ENCODE measurements at places on chromosomes 5 and 9. TPM values are rescaled to one million over a fixed set of nuclear protein-coding genes. Genes with fewer than 3 reads are reported as not detected.

Gene NXNL2
- 8.8 TPM for total RNA-seq

Gene RANBP17
- total RNA-seq: 4.1 TPM

Gene LPAR1
- 68.0 TPM for total RNA-seq

Gene SLIT3
- total RNA-seq: 4.3 TPM

Gene SREK1IP1
- total RNA-seq: 24.5 TPM

Gene C9
- 0.09 TPM for total RNA-seq

Gene TAF11L10
- total RNA-seq: not detected

Gene ZFR
- 87.4 TPM for total RNA-seq

Gene OSTF1
- total RNA-seq: 66.4 TPM

Gene DRD1
- not detected for total RNA-seq

Gene PCDHAC2
- not detected for total RNA-seq

DNA sequence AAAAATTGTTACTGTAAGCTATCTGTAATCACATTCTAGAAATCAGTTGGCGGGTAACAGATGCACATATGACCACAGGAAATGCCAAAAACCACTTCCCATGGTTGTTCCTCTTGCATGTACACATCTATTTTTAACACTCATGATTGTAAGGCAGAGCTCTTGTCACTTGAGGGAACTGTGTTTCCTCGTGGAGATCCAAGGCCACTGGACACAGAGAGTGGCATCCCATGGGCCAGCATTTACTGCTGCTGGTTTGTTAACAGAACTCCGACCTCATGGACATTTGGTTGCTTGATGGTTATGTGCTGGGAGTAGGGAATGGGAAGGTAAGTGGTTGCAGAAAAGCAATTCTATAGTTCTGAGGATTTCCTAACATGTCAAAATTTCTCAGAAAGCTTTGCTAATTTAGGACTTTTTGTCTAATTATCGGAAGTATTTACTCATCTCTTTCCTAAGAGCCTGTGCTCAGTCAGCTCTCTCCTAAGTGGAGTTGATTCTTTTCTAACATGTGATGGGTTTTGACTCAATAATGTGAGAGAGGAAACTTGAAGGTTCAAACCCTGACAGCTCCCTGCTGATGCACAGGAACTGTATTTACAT lies 202.0 kb upstream of the NR3C1 start:
- DNase-seq: no peak

GRCh38 chr5:123119334-123119986 lies 30.4 kb downstream of the PRDM6 start:
- peak; percentile 28 for DNase-seq

DNA sequence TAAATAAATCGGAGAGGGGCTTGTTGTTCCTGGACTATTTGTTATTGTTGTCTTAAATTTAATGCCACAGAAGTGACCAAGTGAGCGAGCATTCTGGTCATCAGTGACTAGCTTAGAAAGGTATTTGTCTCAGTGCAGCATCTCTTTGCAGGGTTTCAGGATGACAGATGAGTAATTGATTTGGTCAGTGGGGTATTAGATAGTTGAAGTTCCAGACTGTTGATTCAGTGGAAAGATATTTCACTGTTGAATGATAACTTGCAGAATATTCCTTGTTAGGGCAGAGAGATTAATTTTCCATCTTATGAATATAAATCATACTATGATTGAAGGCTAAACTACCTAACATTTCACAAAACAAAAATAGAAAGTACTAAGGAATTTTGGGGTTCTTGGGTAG lies 122.4 kb downstream of the TRIO start:
- peak; percentile 91 for DNase-seq

DNA sequence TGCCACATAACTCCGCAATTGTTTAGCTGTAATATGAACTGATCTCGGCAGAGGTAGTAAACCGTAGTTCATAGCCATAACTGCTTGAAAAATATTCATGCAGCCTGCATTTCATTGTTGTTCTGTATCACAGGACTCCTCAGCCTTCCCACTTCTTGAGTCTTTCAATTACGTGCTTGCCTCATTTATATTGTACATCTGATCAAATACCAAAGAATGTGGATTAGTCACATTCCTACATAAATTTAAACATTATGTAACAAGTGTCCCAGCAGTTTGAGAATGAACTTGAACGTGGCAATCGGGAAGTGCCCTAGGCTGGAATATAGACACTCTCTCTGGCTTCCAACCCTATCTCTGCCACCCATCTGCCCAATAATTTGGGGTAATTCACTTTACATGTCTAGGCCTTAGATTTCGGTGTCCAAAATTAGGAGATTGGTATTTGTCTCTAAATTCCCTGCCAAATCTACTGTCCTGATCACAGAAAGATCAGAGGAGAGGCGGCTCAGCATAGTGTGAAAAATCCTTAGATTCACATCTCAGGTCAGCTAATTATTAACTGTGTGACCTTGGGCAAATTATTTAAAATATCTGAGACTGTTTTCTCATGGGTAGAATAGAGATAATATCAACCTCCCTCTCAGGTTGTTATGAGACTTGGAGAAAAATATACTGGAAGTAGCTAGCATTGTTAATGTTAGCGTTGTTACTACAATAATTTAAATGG lies 215.1 kb upstream of the RFX3 start:
- DNase-seq: peak; percentile 11

DNA sequence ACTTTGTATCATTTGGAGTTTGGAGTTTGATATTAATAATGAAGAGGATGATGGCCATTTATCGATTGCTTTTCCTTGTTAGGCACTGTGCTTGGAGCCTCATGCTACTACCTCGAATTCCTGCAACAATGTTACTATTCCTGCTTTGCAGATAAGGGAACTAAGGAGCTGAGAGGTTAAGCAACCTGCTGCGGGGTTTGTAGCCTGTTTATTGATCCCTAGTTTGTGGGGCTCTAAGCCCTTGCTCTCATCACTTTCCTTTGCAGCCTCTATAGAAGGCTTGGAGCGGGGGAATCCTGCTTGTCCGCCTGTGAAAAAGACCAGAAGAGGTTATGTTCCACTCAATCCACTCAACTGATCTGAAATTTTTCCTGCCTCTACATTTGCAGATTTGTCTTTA lies 15.8 kb downstream of the ARHGEF28 start:
- no peak for DNase-seq

DNA sequence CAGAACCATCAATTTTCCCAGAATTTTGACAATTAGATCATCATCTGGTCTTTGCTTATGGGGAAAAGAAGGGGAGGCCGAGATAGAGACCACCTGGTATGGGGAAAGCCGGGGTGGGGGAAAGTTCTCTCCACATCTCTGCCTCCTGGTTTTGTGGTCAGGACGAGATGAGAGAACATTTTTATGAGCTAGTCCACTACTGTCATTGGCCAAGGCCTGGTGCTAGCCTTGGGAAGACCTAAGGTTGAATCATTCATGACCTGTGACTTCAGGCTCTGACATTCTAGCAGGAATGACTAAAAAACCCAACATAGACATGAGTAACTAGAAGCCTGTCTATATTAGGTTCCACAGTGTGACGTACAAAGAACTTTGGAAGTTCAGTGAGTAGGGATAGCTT lies 135.2 kb downstream of the PTTG1 start:
- peak; percentile 38 for DNase-seq

GRCh38 chr5:62310426-62311143 lies 4.6 kb downstream of the KIF2A start:
- DNase-seq: no peak

- DNase-seq: no peak
These were observed 142.7 kb downstream of the ANXA1 start for GRCh38 chr9:73294336-73294735.

DNA sequence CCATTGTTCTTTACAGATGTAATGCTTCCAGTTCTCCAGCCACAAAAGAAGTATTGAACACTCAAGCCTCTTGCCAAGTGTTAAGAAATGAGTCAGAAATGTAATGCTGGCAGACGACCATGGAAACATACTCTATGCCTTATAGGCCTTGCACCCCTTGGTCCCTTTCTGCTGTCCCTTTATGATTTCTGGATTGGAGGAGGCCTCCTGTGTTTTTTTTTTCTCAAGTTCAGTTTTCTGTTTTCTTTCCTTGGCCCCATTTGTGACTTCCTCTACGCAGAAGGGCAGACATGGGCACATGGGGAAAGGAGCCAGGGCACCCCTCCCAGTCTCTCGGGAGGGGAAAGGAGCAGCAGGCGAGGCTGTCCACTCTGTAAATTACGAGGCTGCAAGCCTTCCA lies 53.4 kb downstream of the SNX18 start:
- DNase-seq: no peak

- peak; percentile 78 for DNase-seq
These were observed 9.1 kb upstream of the RFK start for GRCh38 chr9:76403352-76403751.

DNA sequence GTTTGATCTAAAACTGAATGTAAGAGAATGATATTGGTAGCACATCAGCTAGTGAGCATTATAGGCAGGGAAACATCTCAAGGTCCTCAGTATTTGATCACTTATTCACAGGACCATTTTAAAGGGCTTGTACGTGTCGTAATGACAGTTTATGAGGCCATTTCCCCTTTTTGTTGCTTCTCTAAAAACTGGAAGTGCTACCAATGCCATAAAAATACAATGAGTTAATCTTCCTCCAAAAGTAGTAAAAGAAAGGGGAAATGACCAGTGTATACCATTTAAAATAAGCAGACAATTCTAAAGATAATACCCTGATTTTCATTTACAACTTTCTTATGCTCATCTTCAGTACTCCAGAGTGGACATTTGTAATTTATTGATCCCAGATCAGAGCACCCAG lies 285.8 kb upstream of the PCSK5 start:
- no peak for DNase-seq

- DNase-seq: no peak
These were observed at the start of gene FBP1 for GRCh38 chr9:94639061-94639998. TSS of gene FBP1 (minus strand) at chr9:94639518. CDS start at chr9:94639310, 208 bp downstream.

GRCh38 chr5:173035904-173036707 lies 20.0 kb upstream of the CREBRF start:
- DNase-seq: no peak

- DNase-seq: peak; percentile 67
These were observed 84.5 kb downstream of the RFX3 start for GRCh38 chr9:3441197-3441816.

DNA sequence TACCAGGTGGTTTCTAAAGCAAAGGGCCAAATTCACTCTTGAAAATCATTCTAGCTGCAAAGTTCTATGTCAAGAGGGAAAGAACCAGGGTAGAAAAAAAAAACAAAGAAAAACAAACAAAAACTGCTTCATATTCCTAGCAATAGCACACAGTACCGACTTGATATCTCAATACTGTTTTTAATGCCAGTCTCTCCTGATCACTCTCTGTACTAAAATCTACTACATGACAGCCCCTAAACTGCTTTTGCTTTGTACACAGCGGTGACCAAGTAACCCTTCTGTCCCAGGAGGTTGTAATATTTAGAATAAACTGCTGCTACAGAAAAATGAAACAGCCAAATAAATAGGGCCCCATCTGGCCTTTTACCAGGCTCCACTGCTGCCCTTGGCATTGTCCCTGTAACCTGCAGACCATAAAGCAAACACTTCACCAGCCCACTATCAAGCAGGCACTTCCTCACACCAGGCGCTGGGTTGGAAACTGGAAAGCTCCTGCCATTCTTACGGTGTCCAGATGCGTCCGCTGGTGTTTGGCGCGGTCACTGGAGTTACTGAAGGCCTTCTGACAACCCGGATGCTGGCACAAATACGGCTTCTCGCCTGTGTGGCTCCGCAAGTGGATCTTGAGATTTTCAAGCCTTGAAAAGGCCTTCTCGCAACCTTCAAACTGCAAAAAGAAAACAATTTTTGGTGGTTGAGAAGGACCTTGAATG lies 363.2 kb downstream of the GLIS3 start:
- no peak for DNase-seq

All from HFFc6 (cell line).